NCI-H446 (cell line): ENCODE measurements at places on chromosomes 16 and 17.

GRCh38 chr16:15855704-15856003 is 1.2 kb downstream of the MYH11 start:
- DNase-seq, result no peak

GRCh38 chr17:76039121-76039520 is 12.0 kb upstream of the EVPL start:
- DNase-seq, result no peak

DNA sequence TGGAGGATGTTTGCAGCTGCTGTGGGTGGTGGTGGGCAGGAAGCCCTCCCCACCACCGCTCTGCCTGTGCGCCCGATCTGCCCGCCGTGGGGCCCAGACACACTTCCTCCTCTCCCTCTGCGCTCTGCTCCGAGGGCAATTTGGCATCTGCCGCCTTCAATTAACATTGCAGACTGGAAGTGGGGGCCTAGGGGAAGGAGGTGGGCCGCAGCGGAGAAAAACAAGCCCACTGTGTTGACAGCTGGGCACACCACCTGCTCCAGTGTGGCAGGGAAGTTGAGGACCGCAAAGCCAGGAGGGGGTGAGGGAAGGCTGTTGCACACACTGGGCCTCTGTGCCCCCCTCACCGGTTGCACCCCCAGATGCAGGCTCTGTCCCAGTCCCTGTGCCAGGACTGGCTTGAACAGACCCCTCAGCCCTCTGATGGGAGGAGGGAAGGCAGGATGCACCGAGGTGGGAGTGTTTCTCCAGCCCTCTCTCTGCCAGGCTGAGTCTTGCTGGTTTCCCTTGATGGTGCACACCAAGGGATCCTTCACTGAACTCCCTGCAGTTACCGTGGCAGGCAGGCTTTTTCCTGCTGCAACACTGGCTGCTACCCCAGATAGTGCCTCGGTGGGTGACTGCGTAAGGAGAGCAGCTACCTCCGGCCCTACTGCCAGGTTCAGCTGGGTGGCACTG is 72.8 kb upstream of the MED9 start:
- DNase-seq, result peak; percentile 33

DNA sequence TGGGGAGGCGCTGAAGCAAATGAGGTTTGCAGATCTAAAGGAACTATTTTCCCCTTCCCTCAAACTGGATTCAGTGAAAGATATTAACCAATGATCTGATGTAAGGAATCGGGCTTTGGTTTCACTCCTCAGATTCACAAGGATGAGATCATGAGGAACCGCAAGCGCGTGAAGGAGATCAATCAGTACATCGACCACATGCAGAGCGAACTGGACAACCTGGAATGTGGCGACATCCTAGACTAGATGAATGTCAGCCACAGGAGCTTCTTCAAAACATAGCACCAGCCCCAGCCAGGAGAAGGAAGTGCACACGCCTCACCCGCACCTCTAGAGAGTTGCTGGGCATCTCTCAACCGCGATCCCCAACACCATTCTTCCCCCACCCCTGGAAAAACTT is 22.5 kb downstream of the ATPAF2 start:
- no peak for DNase-seq

DNA sequence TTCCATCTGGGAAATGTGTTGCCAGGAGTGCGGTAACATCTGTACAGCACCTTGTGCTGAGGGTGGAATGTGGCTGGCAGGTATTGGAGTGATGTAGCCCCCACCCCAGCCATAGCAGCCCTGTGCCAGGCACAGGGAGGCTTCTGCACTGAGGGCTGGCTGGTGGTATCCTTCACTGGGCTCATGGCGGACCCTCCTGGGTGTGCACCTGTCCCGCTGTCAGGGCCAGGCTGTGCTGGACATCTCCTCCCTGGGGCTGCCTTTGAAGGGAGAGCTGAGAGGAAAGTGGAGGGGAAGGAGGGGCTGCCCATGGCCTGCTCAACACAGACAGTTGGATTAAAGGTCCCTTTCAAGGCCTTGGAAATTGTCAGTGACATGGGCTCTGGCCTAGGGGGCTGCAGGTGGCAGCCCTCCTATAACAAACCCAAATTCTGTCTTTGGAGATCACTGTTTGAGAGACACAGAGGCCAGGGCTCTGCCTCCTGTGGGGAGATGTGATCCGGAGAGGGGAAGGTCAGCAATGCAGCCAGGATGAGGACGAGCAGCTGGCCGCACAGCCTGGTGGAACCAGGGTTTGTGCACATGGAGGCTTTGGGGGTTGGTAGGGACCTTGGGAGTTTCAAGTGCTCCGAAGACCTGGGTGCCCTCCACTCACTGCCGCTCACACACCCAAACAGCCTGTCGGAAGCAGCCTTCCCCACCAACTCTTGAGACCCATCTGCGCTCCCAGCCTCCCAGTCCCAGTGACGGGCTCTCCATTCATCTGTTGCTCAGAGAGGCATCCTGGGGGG is 22.8 kb downstream of the NKD1 start:
- DNase-seq, result no peak

GRCh38 chr16:2238150-2238837 is 2.0 kb downstream of the DNASE1L2 start:
- no peak for DNase-seq

GRCh38 chr17:40028595-40028994 is 13.4 kb downstream of the CSF3 start:
- DNase-seq, result no peak

GRCh38 chr17:75069783-75070182 is 18.0 kb upstream of the SLC16A5 start:
- DNase-seq, result no peak

DNA sequence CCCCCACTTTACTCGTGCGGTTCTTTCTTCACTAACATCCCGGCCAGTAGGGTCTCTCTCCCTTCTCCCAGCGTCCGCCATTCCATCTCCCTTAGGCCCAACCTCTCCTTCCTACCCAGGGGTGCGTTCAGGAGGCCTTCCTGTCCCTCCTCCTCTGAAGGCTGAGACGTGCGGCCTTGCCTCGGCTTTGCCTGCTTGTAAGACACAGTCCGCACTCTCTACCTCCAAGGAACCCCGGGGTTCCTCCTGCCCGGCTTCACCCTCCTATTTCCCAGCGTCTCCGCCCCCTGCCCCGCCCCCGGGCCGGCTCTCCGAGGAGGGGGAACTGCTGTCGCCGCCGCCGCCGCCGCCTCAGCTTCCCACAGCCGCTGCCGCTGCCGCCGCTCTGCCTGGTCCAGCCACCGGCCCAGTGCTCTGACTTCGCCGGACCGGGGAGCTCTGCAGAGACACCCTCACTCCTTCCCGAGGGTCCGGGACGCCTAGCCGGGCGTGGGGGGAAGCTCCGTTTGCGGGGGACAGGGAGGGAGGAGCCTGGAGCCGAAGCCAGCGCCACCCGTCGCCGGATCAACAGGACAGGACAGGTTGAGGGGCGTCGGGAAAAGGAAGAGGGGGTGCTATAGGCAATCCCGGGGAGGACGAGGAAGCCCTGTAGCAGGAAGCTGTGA is 1.2 kb upstream of the FGF11 start:
- no peak for DNase-seq

DNA sequence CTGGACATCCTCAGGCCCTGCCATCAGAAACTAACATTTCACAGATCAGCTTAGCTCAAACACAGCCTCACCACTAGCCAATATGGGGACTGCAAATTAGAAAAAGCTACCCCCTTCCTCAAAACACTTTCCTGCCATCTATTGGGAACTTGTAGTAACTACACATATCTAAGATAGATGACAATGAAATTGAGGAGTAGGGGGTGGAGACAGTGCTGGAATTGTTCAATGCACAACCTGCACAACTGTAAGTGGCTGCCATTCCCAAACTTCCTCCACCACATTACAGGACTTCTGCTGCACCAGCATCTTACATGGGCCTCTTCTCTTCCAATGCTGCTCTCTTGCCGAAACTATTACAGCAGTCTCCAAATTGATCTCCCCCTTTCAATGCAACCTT is 21.9 kb downstream of the AIPL1 start:
- DNase-seq, result peak; percentile 28

GRCh38 chr17:74177018-74177450 is 26.4 kb upstream of the RPL38 start:
- DNase-seq, result no peak

DNA sequence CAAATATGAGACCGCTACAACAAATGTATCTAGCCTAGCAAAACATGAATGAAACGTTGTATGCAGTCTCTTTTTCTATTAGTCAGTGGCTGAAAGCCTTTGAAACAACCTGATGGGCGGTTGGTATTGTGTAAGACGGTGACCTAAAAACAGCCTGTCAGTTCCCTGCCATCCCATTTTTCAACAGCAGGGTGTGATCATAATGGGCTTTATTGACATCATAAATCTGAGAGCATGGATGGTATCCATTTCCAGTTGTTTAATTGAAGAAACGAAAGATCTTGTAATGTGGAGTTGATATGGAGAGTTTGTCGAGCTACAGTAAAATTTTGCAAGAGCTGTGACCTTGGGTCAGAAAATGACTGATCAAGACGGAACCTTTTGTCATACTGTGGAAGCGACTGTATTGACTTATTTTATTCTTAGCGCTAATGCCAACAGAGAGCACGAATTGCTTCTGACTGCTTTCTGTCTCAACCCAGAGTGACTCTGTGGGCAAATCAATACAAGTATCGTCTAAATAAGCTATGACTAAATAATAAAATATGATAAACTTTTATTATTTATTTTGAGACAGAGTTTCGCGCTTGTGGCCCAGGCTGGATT is 12.3 kb upstream of the MEIOB start:
- DNase-seq, result no peak

DNA sequence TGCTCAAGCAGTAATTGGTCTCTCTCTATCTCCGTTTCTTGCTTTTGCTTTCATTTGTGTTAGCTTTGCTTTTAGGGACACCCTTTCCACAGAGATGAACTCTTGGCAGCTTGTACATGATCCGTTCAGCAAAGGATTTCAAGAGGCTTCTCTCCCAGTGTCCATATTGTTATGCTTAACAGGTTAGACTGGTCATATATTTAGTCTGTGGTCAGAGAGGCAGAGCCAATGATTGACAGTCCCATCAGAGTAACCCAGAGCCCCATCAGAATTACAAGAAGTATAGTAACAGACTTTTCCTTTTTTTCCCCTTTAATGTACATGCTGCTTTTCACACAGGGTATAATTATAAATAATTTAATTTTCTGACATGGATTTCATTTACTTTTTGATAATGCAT is 34.4 kb downstream of the GDPD1 start:
- DNase-seq, result no peak

DNA sequence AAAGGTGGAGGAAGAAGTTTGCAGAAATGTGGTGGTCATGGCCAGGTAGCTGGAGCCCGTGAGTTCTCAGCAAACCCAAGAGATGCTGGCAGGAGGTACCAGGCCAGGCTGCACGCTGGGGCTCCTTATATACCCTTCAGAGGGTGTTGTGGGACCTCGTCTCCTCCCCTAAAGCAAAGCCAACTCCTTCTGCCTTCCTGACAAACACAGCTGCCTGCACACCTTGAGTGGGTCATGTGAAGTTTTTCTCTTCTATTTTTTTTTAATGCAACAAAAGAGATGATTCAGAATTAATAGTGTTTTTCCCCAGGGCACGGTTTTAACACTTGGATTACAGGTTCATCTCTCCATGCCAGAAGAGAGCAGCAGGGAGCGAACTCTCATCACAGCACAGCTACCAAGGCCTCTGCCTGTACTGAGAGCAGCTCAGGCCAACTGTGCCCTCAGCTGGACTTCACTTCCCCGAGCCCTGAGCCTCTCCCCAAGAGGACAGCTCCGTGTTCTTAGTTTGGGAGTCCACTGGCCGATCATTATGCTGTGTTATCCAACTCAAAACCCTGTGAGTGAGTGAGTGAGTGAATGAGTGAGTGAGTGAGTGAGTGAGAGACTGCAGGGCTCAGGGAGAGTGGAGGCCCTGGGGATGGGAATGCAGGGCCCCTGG is at the start of gene KRT15:
Gene KRT15, minus strand, starts transcription at position 102 of the 661 bp plus-strand sequence. Its CDS starts 63 bp downstream, at position 39.
- DNase-seq, result no peak

DNA sequence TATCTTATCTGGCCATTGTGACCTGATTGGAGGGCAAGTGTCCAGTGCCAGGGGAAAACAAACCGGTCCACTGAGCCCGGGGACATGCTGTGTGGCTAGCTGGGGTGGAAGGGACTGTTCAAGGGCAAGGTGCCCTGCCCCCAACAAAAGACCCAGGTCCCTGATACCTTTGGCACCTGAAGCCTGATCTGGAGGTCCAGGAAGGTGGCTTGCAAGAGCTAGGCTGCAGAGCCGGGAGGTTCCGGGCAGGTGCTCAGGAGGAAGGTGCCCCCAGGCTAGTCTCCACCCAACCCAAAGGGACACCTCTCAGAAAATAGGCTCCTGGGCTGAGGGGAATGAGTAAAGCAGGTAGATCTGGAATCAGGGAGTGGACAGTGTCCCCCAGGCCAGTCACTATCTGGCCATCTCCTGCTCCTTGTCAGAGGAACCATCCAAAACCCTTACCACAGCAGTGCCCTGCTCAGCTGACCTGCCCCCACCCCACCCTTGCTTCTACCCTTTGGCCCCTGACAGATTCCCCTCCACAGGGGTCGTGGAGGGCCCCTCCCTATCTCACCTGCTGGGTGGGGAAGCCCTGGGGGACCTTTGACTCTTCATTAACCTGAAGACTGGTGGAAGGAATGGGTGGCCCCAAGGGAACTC is 6.2 kb downstream of the NAT9 start:
- DNase-seq, result no peak

- no peak for DNase-seq
These were observed 154.2 kb upstream of the CDH8 start for GRCh38 chr16:62190426-62190825.

- no peak for DNase-seq
These were observed 7.2 kb downstream of the MPO start for GRCh38 chr17:58273453-58274104.

DNA sequence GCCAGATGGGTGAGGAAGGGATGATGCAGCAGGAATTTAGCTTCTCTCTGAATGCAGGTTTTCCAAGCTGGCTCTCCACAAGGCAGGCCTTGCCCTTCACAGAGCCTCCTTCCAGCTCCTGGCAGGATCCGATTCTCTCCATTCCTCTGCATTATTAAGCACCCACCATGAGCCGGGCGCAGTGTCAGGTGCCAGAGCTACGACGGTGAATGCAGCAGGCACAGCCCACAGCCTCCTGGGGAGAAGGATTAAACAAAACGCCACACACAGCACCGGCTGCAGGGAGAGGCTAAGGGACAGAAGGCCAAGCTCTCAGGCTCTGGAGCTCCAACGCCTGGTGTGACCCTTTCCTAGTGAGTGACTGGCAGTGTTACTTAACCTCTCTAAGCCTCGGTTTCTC is 7.1 kb upstream of the MT2A start:
- no peak for DNase-seq

GRCh38 chr17:42797067-42798007 is 1.2 kb downstream of the COA3 start:
- no peak for DNase-seq

- no peak for DNase-seq
These were observed 29.8 kb upstream of the USP43 start for GRCh38 chr17:9615486-9615885.

DNA sequence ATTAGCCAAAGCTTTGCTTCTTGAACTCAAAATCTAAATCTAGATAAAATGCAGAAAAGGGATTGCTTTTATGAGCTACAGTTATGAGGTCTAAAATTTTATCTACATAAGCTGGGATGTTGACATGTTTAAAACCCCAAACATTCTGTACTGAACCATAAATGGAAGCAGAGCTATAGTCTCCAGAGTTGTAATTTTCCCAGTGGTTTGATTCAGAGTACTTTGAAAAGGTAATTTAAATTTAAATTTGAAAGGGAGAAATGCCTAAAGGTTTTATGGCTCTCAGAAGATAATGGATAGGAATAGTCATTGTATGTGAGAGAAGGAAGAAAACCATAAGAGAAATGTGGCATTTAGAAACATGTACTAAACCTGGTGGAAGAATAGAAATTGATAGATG is 163.2 kb downstream of the PPM1E start:
- DNase-seq, result no peak

GRCh38 chr17:18937981-18938691 is 13.8 kb upstream of the SLC5A10 start:
- no peak for DNase-seq
